ENCODE measurements at places on chromosomes 11 and 22. TPM values are rescaled to one million over a fixed set of nuclear protein-coding genes. Genes with fewer than 3 reads are reported as not detected.

The INPP5J gene
- total RNA-seq, result 0.52 TPM

- no peak for DNase-seq
Measured at GRCh38 chr22:23579870-23580575, at the start of gene IGLL1. IGLL1 (minus strand) TSS chr22:23580290; CDS start chr22:23580190, 100 bp downstream.

DNA sequence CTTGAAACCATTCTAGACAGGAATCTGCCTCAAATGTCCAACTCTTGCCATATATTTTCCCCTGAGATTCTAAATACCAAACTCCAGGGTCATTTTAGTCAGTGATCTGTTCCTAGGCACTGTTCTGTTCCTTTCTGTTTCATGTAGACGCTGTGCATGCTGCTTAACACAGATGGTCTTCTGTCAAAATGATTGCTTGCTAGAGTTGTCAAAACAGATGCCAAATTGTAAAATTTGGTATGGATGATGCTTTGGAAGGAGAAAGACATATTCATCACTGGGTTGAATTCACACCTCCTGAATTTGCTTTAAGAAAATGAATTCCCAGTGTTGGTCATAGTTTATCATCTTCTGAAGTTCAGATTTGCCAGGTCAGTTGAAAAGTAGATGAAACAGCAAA is 425.9 kb downstream of the ETS1 start:
- DNase-seq, result no peak

The AGBL2 gene
- 13.6 TPM for total RNA-seq

- no peak for DNase-seq
Measured at GRCh38 chr11:16912692-16913111, 101.5 kb downstream of the PLEKHA7 start.

The SYT9 gene
- total RNA-seq, result not detected

GRCh38 chr11:99257131-99257530 is 236.4 kb downstream of the CNTN5 start:
- no peak for DNase-seq

The IL18 gene
- 0.67 TPM for total RNA-seq

- DNase-seq, result no peak
Measured at GRCh38 chr11:133985981-133986944, 29.5 kb upstream of the IGSF9B start.

DNA sequence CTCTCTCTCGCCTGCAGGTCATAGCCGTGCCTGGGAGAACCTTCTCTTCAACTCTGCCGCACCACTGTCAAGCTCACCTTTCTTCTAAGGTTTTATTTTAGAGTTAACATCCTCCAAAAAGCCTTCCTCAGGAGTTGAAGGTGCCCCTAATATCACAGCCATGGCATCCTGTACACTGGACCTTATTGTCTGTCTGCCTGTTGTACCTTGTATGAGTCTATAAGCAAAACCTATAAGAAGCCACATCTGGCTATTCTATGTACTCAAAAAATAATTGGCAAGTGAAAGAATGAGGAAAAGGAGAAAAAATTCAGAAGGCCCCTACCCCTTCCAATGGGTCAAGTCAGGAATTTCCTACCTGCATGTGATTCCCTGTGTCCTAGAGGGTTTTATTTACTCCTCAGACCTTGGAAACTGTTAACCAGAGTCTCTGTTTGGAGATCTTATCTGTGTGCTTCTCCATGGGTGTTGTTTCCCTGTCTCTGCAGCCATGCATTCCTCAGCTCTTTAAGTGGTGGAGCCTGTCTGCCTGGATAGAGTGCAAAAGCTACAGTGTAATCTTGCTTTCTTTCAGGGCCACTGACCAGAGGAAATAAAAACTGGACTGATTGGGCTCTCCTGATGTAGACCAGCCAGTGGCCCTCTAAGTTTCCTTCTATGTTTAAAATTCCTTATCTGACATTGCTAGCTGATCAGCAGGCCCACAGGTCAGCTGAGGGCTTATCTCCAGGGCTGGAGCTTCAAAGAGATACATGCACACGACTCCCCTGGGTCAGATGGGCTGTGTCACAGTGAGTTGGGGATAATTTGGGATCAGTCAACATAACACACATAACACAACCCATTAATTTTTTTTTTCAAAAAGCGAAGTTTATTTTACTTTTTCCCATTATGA is 37.6 kb upstream of the TMEM135 start:
- no peak for DNase-seq

- DNase-seq, result peak; percentile 49
Measured at GRCh38 chr11:20355221-20356219, 8.0 kb upstream of the HTATIP2 start.

The CYTH4 gene
- 92.2 TPM for total RNA-seq

DNA sequence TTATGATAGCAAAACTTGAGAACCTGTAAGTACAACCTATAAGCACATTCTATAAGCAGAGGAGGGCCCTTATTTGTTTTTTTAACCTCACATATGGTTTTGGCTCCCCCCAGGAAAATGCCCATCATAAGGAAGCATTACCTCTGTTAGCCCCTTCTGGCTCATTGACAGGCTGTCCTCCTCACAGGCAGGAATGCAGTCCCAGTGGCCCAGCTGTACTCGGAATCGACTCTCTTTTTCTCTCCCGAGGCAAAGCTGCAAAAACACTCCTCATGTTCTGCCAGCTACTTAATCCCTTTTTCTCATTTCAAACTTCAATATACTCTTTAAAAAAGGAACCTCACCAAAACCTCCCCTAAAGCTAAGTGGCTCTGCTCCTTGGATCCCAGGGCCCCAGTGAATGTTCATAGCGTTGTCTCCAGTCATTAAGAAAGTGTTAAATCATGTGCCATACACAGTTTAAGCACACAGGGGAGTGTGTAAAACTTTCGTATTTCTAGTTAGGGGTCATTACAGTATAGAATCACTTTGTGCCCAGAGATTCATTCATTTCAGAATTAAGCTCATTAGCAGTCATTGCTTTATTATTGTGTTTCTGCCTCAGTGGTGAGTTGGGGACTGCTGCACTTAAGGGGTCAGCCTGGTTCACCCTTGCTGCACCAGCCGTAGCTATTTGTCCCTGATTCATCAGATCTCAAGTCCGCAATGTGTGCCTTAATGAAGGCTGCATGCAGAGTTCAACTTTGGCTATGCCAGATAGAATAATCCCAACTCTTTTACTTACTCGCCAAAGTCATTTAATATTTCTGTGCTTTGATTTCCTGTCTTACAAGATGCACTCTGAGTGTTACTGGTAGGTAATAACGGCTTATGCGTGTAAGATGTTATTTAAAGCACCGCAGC is 57.6 kb downstream of the JRKL start:
- no peak for DNase-seq

- peak; percentile 68 for DNase-seq
Measured at GRCh38 chr11:124586238-124586860, 16.6 kb downstream of the OR8A1 start.

The GPR83 gene
- total RNA-seq, result 0.37 TPM

- no peak for DNase-seq
Measured at GRCh38 chr22:49755631-49756001, 72.1 kb downstream of the BRD1 start.

DNA sequence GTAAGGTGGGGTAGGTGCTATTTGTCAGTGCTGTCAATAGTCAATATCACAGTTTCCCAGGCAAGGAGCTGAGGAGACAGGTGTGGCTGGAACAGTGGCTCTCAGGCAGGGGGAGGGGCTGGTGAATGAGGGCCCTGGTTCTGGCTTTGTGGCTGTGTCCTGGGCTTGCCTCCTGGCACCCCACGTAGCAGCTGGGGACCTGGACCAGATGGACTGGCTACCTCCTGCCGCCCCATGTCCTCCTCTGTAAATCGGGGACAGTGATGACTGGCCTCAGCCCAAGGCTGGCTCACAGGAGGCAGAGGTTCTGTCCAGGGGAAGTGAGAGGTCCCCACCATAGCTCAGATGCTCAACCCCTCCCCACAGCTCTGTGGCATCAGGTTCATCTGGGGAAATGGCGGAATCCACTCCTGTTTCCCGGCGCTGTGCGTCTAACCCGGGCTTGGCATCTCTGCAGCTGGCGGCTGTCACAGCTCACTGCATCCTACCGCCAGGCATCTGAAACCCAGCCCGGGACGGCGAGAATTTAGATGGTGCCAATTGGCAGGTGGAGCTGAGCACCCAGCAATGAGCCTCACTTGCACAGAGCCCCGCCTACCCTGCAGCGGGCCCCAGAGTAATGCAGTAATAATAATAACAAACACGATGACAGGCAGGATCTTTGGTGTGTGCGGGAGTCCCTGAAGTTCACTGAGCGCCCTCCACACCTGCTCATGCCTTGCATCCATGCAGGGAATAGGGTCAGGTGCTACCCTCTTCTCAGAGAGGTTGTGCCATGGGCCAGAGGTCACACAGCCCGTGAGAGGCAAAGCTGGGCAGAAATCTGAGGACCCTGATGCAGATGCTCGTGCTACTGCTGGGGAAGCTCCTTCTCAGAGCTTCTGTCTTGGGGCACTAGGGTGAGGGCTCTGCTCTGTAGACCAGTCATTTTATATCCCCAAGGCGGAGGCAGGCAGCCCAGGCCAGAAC is 27.8 kb upstream of the SHISAL1 start:
- DNase-seq, result no peak

DNA sequence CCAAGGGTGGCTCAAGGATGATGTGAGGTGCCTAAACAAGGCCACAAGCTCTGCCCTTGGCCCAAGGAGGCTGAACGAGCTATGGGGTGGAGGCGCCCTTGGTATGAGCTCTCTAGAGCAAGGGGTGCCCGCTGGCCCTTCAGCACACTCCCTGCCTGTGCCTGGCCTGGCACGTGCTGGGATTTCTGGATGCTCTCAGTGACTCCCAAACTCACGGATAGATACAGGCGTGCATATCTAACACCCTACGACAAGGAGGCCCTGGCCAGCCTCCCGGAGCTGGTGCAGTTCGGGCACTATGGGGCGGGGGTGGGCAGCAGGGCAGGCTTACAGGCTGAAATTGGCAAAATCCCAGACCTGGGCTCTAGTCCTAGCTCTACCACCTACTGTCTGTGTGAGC is 30.6 kb downstream of the SCUBE1 start:
- DNase-seq, result no peak

The TRIM49D1 gene
- total RNA-seq, result not detected

- no peak for DNase-seq
Measured at GRCh38 chr11:122765487-122766131, 72.7 kb upstream of the CRTAM start.

DNA sequence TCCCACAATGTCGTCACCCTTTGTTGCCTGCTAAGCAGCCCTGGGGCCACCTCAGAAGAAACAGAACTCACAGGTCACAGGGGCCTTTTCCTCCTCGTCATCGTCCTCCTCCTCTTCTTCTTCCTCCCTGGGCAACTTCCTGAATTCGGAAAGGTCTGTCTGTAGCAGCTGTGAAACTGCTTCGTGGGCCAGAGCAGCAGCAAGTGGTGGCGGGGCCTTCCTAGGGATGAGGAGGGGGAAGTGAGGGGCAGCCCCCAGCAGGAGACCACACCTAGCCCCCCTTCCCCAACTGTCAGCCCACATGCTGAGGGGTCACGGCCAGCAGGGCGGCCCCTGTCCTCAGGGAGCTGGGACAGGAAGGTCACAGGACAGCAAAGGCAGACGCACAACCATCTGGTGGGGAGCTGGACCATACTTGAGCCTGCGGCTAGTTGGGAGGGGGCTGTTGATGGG is 13.2 kb downstream of the PPM1F start:
- DNase-seq, result peak; percentile 46

The SLC22A6 gene
- total RNA-seq, result not detected

DNA sequence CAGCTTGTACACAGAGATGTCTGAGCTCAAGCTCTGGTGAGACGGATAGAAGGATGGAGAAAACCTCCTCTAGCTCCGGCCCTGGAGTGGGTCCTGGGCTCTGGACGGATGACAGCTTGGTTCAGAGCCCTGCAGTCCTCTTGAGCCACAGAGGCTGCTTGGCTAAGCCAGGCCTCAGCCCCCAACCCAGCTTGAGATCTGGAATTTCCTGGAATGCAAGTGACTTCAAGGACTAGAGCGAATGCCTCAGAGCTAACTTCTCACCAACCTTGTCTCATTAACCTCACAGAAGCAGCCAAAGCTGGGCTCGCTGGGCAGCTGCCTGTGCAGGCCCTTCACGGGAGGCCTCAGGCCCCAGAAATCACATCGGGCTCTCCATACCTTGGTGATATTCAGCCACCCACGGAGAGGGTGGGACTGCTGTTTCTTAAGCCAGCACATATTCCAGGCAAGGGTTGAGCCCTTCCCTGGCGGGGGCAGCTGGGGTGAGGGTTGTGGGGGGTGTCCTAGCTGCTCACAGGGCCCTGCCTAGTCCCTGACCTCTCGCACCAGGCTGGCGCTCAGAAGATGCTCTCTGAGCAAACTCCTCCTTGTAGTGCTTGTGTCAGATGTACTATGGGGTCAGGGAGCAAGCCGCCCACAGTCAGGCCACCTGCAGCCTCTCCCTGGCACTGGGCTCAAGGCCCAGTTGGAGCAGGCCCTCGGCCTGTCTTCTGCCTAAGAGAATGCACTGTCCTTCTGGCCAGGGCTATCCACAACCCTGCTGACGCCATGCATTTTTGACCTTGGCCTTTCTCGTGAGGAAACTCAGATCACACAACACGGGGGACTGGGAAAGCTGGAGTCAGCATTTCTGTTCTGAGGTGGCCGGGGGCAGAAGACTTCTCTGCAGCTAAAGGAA is 73.6 kb upstream of the TTLL12 start:
- DNase-seq, result no peak

The ADAMTS15 gene
- total RNA-seq, result not detected

The TMEM191C gene
- 4.5 TPM for total RNA-seq

DNA sequence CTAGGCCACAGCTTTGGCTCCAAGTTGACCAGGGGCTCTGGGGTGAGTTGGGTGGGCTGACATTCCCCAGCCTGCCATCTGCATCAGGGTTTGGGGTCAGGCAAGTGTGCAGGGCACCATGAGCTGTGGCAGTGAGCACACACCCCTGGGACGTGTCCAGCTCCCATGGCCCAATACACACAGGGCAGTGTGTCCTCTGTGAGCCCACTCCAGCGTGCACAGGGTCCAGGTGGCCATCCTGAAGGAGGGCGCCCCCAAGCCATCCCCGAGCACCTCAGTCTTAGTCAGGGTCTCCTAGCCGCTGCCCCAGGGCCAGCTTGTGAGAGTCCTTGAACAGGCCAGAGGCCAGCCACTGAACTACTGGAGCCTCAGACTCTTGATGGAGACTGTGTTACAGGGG is 1.2 kb upstream of the FGF3 start:
- no peak for DNase-seq

GRCh38 chr22:44604991-44605390 is 97.0 kb upstream of the PRR5 start:
- DNase-seq, result no peak

DNA sequence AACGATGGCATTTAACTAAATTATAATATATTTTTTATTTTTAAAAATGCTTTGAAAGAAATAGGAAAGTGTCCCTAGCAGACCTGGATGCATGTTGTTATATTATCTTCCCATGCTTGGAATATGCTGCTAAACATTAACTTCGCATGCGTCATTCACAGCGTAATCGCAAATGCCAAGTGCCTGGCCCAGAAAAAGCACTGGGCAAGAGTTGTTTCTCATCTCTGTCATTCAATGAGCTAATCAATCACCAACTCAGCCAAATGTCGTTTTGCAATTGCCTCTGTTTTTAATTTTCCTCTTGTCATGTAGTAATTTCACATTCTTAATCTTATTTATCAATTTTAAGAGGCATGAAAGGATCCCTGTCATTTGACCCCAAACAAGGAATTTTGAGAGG is 1421.9 kb downstream of the BRD1 start:
- DNase-seq, result no peak

- no peak for DNase-seq
Measured at GRCh38 chr11:19790831-19791552, 78.4 kb downstream of the NAV2 start.

- no peak for DNase-seq
Measured at GRCh38 chr22:39299829-39300178, 19.6 kb downstream of the RPL3 start.

- no peak for DNase-seq
Measured at GRCh38 chr11:128614026-128614425, 26.7 kb upstream of the ETS1 start.

- DNase-seq, result no peak
Measured at GRCh38 chr11:122793515-122793914, 44.8 kb upstream of the CRTAM start.

Data from B cell (primary cell).